ENCODE measurements at places on chromosomes 6 and 20.

DNA sequence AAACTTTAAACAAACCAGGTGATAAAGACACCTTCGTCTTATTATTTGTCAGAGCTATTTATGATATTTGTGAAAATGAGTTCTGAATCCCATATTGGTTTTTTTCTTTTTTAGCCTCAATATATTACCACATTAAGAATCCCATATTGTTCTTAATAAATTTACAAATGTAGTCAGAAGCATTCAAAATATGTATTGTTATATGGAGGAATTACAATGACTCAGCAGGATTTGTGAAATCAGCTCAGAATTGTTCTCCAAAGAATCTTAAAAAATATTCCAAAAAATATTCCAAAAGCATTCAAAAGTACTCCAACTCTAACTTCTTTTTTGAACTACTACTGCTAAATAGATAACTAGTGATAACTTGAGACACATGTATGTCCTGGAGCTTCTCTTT is 6.5 kb upstream of the ZNF343 start:
- no peak for DNase-seq

DNA sequence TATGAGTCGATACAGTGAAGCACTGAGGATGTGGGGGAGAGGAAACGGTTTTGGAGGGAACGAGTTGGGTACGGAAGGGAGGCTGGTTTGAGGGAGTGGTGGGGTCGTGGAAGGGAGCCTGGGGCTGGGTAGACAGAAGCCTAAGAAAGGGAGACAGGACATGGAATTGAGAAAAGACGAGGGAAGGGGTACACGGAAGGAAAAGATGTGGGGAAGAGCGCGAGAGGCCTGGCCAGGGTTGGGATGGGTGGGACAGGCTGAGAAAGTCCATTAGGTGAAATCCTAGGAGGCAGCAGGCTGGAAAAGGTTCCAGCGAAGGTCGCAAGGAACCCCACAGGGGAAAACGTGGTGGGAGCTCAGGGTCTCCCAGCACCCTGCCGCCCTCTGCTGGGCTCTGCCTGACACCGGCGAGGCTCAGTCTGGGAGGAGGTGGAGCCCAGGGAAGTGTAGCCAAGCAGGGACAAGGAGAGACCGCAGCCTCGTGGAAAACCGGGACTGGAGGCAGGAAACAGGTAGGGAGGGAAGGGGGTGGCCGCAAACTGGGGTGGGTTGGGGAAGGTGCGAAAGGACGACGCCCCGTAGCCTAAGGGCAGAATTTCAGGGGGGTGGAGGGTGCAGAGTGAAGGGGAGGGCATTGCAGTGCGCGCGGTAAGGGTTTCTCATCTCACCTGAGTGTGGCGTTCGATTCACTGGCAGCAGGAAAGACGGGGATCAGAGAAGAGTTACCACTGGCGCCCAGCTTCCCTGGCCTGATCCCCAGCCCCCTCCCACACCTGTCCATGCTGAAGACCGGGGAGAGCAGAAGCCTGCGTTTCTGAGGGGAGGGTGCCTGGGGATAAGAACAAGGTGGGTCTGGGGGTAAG is 4.3 kb downstream of the GABBR1 start:
- no peak for DNase-seq

GRCh38 chr6:50890579-50890978 is 71.9 kb downstream of the TFAP2B start:
- DNase-seq, result no peak

- no peak for DNase-seq
Observed at GRCh38 chr6:113650610-113650979, 206.6 kb upstream of the MARCKS start.

DNA sequence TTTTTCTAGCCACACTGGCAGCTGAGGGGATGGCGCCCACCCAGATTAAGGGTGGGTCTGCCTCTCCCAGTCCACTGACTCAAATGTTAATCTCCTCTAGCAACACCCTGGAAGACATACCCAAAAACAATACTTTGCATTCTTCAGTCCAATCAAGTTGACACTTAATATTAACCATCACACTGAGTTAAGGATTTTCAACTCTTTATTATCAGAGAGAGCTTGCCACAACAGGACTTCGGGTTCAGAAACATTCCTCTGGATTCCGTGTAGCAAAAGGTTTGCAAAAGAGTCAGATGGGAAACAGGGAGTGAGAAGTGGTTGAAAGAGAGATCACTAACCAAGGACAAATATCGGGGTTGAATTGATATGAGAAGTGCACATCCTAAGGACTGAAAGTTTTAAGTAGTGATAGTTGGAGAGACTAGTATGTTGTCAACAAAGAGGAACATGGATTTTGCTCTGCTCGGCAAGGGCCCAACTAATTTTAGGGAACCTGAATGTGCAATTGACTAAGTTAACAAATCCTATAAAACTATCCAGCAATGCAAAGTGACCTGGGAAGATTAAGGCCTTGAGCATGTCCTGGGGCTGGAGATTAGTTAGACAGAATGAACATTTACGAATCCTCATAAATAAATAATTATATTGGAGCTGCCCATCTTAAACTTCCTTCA is 137.0 kb upstream of the TENT5A start:
- no peak for DNase-seq

DNA sequence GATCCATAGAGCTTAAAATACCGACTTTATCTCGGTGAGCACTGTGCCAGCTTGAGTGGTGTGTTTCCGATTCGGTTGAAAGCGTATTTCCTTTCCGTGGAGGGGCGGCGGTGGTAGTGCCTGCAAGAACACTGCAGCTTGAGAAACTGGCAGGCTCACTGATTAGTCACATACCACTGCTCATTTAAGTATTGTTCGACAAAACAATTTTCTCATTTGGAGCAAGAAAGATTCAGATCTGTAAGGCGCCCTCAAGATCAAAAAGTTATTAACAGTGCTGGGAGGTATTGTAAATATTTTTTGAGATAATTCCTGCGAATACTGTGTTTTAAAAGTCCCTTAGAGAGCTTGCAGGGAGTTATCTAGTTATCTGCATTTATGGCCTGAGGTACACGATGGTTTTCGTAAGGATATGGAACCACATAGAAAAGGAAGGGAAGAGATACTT is 1.3 kb downstream of the MAPK14 start:
- DNase-seq, result peak; percentile 38

GRCh38 chr6:44489910-44490604 is 102.6 kb downstream of the CDC5L start:
- DNase-seq, result peak; percentile 92

- no peak for DNase-seq
Observed at GRCh38 chr6:95578106-95578410, 723 bp downstream of the MANEA start.

- DNase-seq, result no peak
Observed at GRCh38 chr6:56551409-56552120, 91.1 kb downstream of the DST start.

DNA sequence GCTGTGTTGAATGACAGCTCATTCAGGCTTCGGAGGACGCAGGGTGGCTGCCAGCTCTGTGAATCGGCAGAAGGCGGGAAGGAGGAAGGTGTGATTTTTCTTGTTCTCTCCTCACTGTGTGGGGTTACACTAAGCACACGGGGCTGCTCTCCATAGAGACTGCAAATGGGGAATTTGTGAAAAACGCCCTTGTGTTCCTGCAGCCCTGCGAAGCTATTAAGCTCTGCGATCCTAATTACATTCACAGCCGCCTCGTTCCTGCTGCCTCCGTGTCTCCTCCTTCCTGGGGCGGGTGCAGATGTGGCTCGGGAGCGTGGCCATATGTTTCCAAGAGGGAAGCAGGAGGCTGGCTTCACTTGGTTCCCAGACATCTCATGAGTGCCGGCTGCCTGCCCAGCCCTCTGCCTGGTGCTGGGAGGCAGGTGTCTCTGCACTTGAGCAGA is 124.0 kb downstream of the TOX2 start:
- DNase-seq, result no peak

GRCh38 chr20:39897058-39897457 is 792.0 kb downstream of the MAFB start:
- peak; percentile 94 for DNase-seq

Data from non-pigmented ciliary epithelial cell (primary cell).